Hematopoietic multipotent progenitor cell (in vitro differentiated cells): ENCODE measurements at places on chromosomes 7 and 10.

DNA sequence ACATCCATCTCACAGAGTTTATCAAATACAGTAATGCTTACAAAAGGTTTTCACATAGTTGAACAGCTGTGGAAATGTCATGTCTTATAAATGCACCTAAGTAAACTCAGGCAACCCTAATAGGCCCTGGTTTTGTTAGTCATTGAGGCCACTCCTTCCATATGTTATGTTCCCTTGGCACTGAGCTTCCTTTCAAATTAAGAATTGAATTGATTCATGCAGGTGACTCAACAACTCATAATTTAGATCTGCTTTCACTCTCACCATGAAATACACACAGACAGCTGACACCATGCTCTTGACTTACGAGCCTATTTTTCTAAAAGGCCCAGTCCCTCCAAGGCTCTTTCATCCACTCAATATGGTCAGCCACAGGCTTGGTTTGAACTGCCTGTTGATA, 476.9 kb downstream of the KCNMA1 start:
- no peak for DNase-seq

DNA sequence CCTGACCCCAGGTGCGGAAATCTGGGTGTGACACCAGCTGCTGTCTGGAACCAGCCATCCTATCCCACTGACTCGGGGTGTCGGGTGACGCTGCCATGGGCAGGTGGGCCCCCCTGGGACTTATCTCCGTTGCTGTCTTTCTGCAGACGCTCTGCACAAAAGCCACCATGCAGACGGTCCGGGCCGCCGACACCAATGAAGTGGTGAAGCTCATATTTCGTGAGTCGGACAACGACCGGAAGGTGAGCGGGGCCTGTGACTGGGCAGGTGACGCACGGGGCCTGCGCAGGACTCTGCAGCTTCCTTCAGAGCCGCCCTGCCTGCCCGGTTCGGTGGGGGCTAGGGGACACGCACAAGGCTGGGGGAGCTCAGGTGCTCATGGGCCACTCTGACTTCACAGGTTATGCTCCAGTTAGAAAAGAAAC, 36.6 kb downstream of the NKX6-2 start:
- no peak for DNase-seq

- DNase-seq: no peak
Measured at GRCh38 chr7:30598121-30598876, 3.6 kb downstream of the GARS1 start.

- DNase-seq: no peak
Measured at GRCh38 chr7:20316706-20317105, 14.0 kb upstream of the ITGB8 start.

GRCh38 chr10:95408983-95409873, 118.4 kb upstream of the PDLIM1 start:
- no peak for DNase-seq

DNA sequence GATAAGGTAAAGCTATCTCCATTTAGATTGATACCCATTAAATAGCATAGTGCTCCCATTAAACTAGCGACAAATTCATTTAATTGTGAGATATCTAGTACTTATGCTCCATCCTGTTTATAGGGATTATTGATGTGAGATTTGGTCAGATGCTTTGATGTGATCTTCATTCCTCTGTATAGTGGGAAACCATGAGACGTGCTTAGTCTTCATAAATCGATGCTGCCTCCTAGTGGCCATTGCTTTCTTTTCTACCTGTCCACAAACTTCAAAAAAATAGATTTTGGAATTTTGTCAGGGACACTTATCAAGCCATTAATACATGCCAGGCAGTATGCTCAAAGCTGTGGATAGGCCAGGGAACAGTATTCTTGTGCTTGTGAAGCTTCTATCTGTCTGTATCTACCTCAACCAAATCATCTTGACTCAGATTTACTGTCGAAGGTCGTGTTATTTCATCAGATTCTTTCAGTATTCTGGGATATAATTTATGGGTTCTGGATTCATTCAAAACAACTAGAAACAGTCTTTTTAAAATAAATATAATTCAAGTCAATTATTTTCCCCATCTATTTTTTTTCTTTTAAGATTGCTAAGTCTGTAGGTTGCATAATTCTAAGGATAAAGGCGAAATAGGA, 12.0 kb downstream of the LSM8 start:
- peak; percentile 64 for DNase-seq

DNA sequence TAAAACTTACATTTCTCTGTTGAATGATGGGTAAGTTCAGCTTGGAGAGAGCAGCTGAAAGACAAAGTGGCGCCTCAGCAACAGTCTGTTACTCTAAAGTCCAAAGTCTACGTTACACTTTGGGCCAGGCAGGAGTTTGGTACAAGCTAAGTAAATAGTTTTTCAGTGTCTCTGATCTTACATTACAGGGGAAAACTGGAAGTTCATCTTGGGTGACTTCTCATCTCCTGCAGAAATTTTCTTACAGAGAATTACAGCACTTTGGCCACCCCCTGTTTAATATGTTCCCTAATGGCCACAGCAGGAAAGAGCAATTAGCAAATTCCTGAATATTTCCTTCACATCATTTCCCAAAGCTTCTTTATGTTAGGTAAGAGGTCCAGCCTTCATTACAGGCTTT, 67.1 kb downstream of the ABCC2 start:
- no peak for DNase-seq

GRCh38 chr7:33190688-33191304, 61.4 kb downstream of the BBS9 start:
- DNase-seq: no peak
